ENCODE measurements at places on chromosomes 3 and 15.

DNA sequence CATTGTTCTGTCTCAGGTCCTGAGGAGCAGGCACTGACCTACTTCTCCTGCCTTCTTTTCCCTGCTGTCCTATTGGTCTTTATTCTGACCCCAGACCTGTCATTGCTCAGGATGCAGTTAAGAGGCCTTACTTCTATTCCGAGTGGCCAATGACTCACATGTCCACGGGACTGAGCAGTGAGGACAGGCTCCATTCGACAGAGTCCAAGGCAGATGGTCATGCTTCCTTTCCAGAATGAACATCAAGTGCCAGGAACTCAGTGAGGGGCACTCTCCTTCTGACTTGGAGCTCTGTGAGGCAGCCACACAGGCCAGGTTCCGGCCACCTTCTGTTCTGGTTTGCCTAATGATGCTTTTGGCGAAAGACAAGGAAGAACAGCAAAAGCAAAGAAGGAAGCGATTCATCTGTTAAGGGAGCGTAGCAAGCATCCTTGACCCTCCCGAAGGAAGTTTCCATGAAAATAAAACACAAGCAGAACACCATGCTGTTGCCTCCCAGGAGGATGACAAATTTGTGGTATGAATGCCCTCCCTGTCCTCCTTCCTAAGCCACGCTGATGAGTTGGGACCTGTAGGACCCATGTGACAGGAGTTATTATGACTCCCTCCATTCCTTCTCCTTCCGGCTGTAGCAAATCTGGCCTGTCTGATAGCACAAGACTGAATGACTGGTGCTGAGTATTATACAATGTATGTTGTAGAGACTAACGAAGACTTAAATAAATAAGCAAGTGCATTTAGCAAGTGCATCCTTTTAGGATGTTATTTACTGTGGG, 14.4 kb upstream of the TPRG1 start:
- no peak for DNase-seq

GRCh38 chr3:7793786-7794185, 707.8 kb upstream of the LMCD1 start:
- no peak for DNase-seq

DNA sequence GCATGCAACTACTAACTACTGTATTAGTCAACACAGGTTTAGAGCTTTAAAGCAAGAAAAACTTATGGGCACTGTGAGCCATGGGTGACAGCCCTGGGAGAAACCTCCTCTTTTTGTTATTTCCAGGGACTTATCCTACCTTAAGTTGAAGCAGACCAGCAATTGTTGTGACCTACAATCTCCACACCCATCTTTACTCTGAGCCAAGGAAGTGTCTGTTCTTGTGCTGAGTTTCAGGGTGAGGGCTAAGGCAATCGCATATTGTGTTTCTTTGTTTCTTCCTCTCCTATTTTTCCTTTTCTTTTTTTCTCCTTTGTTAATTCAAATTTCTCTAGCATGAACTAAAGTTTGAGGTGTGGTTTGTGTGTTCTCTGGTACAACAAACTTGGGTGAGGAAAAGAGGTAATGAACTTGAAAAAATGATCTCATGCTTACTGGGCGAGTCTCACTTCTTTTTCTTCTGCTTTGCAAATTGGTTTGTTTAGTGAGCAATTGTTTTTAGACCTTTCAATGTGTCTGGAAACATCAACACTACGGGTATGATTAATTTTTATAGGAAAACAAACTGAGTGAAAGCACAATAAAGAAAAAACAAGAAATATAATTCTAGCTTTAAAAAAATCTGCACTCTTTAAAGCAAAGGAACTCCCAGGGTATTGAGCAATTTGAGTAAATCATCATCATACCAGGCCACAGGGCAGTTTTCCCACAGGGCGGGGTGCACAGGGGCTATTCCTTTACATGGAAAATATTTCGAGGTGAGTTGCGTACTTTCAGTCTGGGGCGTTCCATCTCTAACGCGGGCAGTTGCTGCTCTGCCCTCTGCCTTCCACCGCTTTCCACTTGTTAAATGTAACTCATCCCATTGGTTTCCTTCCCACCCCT, 2.7 kb downstream of the UPK1B start:
- no peak for DNase-seq

DNA sequence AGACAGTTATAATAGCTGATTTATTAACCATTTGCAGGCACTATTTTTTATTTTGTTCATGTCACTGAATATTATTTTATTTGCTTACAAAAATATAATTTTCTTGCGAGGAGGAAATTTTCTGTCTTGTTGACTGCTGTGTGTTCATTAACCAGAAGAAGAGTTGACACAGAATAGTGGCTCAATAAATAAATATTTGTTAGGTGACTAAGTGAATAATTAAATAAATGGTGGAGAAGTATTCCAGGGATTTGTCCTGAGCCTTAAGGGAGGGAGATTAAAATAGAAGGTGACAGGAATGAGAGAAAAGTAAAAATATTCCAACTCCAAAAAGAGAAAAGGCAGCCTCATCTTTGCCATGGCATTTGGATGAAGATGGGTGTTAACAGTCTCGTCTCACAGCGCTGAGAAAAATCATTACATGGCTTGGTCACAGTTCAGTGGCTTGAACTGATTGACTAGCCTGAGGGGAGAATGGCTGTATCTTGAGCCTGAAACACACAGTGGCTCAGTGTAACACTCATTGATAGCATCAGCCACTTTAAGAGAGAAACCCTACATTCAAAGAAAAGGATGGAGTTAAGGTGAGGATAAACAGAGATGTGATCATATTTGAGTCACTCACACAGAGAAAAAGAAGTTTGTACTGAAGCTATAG, 449.9 kb upstream of the NAALADL2 start:
- no peak for DNase-seq

- no peak for DNase-seq
Measured at GRCh38 chr3:131110087-131110486, 83.4 kb downstream of the NEK11 start.

DNA sequence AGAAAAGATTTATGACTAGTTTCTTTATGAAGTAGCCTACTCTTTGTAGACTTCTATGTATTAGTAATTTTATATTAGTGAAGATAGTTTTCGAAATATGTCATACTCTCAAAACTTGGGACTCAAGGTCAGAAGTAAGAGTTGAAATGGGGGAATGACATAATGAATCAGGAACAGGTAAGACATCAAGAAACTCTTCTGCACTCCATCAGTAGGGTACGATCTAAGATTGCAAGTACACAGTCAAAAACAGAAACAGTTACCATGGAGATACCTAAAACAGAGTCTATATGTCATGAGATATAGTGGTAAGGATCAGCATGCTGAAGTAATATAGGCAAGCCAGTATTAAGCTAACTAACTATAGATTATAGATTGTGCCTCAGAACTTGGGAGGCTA, 187.0 kb upstream of the MLF1 start:
- no peak for DNase-seq

DNA sequence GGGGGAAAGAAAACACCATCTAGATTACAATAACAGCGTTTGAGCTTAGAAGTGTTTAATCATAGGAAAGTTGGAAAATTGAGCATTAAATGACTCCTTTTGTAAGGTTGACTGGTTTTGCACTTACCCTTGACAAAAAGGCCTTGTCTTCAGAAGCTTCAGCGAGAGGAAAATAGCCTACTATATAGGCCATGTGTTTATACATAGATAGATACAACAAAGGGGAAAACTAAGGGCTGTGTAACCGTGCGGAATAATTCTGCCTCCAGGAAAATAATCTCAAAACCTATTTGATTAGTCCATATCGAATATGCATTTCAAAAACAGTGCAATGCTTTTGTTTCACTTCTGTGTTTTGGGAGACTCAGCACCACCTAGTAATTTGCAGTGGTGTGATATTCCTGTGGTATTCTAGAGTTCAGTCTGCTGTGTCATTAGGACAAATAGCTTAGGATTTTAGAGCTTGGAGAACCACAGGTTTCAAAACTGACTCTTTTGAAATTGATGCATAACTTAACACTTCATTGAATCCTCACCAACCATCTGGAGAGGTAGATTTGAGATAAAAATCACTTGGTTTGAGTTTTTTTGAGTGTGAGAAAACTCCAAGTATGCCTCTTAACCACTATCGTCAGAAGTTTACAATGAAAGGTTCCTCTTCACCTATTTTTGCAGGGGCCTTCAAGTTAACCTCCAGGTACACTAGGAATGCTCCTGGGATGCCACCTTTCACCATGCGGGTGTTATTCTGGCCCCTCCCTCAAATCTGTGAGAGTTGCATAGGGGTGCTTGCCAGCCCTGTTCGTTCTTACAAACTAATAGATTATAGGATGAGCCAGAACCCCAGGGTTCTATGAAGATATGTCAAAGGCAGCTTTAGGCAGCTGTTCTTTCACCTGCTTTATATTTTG, 1.9 kb downstream of the ARHGAP31 start:
- no peak for DNase-seq

DNA sequence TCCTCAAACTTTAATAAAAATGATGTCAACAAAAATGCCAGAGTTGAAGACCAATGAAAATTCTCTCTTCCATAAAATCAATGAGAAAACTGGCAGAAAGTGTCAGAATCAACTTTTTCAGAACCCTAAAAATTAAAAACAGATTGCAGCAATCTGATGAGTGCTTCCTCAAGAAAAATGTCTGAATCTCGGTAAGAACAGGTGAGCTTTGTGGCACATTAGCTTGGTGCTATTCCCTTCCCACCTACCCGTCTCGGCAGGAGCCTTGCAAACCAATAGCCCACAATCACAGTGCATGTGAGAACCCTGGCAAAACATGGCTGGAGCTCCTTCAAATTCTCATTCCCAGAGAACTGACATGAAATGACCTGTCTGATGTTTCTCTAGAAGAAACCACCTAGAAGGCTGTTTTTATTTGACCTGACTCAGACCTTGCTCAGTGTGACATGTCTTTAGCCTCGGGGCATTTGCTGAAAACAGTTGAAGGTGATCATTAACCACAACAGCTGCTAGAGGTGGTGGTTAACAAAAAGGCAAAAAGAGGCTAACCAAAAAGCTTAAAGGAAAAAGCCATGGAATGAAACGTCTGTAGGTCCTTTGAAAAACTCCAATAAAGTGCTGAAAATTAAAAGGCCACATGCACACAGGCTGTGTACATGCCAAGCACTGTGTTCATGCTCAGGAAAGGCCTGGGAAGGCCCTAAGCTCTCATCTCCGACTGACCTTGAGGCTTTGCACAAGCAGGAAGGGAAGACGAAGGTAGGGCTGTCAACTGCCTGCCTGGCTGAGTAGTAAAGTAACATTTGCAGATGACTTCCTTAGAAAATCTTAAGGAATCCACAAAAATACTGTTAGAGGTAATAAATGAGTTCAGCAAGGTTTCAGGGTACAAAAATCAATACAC, 253.0 kb upstream of the NSMCE3 start:
- DNase-seq, result no peak

GRCh38 chr15:39367596-39367995, 213.3 kb upstream of the THBS1 start:
- DNase-seq, result no peak

- no peak for DNase-seq
Measured at GRCh38 chr3:116059421-116060096, 385.7 kb downstream of the LSAMP start.

GRCh38 chr15:57432141-57432741, 55.9 kb downstream of the CGNL1 start:
- DNase-seq, result no peak

DNA sequence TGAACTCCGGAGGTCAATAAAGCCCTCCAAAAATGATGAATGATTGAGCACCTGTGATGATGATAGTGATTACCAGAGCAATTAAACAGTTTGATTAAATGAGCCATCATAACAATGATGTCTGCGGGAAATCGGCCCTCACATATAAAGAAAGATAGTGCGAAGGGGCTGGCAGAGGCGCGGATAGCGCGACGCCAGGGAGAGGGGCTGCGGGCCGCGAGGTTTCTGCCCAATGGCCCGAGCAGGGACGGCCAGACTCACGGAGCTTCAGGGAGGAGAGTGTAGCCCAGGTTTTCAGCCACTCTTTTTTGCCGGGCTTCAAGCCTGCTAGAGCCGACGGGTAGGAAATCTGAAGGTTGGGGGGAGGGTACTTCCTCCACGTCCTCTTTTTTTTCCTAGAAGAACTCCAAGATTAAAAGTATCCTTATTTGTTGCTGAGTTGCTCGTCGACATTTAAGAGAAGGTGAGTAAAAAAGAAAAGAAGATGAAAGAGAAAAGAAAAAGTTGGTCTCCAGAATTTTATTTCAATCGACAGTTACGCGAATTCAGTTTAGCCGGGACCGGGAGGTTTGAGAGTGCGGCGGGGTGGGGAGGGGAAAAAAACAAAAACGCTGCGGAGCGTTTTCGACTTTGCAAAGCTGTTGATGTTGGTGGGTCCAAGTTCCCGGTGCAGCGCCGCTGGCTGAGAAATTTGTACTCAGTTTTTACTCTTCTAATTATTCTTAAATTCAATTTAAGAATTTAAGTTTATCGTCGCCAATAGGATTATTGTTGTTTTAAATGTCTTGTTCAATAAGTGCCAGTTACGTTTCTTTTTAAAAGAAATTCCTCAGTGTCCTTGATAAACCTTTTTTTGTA, 2.2 kb upstream of the MEIS2 start:
- no peak for DNase-seq

- DNase-seq, result no peak
Measured at GRCh38 chr3:128800241-128801187, 74.5 kb downstream of the RAB7A start.

DNA sequence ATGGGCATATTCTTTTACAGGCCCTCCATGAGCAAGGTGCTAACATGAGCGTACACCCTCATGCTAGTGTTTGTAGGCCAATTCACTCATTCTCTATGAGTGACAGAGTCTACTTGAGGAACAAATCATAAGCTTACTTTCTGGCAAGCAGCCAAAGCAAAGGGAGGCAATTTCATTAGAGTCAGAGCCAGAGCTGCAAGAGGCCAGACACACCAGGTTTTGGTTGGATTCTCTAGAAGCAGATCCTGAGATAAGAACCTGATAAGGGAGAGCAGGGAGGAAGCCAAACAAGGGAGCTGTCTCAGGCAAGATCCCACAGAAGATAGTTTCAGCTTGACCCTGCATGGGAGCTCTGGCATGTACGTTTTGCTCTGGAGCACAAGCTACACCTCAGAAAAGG, 214.1 kb upstream of the CTNNB1 start:
- DNase-seq, result peak; percentile 6
